Suppressor macrophage (primary cell): ENCODE measurements at places on chromosomes 1 and 21.

- no peak for DNase-seq
Measured at GRCh38 chr1:18936814-18937481, 19.5 kb downstream of the IFFO2 start.

- no peak for DNase-seq
Measured at GRCh38 chr1:19479351-19480120, 5.8 kb downstream of the CAPZB start.

DNA sequence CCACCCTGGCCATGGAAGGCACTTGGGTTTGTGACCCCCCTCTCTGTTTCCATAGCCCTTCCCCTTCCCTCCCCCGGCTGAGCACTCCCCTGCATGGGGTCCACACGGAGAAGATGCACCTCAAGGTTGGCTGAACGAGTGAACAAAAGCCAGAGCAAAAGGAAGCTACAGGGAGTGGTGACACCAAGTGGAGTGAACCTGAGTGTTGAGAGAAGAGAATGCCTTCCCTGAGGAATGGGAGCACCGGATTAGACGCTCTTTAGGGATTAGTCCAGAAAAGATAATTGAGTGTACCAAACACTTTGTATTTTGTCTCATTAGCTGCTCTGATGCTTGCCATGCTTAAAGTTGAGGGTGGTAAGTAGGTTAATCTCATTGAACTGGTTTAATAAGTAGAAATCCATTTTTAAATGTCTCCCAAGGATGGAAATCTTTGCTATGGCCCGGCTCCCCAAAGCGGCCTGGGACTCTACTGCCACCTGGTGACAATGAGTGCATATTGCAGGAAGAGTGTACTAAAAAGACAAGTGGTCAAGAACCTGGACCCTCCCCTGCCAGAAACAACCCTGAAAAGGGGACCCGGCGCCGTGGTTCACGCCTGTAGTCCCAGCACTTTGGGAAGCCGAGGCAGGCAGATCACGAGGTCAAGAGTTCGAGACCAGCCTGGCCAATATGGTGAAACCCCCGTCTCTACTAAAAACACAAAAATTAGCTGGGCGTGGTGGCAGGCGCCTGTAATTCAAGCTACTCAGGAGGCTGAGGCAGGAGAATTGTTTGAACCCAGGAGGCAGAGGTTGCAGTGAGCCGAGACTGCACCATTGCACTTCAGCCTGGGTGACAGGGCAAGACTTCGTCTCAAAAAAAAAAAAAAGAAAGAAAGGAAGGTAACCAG is 150.6 kb upstream of the ZC3H12A start:
- DNase-seq: peak; percentile 60

- no peak for DNase-seq
Measured at GRCh38 chr1:159296706-159297375, 5.3 kb upstream of the FCER1A start.

- no peak for DNase-seq
Measured at GRCh38 chr1:27886353-27886679, 14.0 kb downstream of the THEMIS2 start.

DNA sequence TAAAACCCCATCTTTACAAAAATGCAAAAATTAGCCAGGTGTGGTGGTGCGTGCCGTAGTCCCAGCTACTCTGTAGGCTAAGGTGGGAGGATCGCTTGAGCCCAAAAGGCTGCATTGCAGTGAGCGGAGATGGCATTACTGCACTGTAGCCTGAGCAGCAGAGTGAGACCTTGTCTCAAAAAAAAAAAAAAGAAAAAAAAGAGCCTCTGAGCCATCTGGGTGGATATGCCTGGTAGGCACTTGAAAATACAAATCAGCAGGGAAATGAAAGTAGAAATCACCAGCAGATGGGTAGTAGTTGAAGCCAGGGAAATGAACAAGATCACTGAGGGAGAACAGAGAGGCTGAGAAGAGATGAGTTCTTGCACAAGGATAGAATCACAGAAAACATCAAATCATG is 131.0 kb upstream of the HMCN1 start:
- DNase-seq: no peak

- peak; percentile 30 for DNase-seq
Measured at GRCh38 chr21:28604946-28605537, 387.6 kb downstream of the LTN1 start.

DNA sequence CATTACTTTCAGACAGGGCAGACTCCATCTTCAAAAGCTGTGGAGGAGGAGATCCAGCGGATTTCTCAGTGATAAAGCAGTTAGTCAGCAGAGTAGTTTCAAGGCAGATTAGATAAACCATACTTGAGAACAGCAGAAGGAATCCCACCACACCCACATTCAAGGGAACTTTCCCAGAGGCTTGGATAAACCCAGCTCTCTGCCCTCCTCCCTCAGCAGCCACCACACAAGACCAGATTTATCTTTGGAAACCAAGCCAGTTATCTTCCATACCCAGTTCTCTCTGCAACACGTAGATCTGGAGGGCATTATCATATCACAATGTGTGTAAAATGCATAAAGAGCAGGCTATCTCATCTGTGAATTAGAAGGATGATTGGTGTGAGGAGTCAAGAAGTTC is 40.2 kb downstream of the GFI1 start:
- no peak for DNase-seq

DNA sequence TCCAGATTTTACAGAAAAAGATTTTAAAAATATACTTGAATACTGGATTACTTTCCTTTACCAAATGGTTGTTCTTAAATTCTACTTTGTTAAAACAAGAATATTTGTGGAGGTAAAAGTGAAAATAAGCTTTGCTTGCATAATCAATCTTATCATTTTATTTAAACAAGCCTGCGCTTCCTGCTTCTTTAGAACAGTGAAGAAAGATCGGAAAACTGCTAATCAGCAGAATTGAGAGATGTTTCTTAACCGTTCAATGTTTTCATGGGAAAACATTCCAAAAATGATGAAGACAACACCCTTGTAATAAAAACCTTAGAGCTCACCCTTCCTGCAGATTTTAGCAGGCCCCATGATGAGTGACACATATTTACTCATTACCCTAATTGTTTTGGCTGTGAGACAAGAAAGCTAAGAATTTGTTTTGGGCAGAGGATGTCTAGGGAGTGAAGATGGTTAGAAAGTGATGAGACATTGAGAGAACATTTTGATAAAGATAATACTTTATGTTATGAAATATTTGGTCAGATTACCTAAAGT is 72.6 kb downstream of the TPR start:
- DNase-seq: no peak

- no peak for DNase-seq
Measured at GRCh38 chr1:206839857-206840256, 25.6 kb upstream of the IL20 start.

DNA sequence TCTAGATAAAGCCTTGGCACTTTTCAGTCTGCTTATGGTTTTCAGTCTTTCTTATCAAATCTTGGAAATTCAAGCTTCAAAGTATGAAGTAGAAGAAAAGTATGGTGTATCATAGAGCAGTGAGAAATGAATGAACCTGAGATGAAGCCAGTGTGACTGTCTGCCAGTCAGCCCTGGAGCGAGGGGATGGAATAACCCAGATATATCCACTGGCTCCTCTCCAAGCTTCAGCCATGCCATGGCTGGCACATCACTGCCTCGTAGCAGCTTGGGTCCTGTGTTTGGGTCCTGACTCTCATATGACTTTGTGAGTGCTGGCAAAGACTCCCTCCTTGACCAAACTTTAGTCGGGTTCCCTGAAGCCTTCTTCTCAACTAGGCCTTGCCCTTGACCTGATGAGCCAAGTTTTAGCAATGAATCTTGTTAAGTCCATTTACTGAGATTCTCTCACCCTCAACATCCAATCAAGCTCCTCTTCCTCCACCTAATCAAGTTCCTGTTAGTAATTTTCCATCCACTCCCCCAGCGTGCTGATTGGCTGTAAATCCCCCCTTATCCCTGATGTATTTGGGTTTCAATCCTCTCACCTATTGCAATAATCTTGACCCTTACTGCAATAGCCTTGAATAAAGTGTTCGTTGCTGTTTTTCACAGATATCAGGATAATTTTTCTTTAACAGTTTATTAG is 62.5 kb upstream of the PRDX6 start:
- no peak for DNase-seq

- DNase-seq: no peak
Measured at GRCh38 chr21:33359446-33359845, 34.7 kb downstream of the IFNAR1 start.

DNA sequence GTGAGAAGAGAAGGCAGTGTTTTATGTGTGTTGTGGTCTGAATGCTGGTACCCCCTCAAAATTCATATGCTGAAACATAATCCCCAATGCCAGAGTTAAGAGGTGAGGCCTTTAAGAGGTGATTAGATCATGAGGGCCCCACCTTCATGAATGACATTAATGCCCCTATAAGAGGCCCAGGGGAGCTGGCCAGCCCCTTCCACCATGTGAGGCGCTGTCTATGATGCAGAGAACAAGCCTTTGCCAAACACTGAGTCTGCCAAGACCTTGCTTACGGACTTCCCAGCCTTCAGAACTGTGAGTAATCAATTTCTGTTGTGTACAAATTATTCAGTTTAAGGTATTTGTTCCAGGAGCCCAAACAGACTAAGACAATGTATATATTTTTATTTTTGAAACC is 20.2 kb downstream of the CAPZB start:
- DNase-seq: no peak

GRCh38 chr1:30048905-30049304 is 674.5 kb downstream of the MATN1 start:
- DNase-seq: no peak

DNA sequence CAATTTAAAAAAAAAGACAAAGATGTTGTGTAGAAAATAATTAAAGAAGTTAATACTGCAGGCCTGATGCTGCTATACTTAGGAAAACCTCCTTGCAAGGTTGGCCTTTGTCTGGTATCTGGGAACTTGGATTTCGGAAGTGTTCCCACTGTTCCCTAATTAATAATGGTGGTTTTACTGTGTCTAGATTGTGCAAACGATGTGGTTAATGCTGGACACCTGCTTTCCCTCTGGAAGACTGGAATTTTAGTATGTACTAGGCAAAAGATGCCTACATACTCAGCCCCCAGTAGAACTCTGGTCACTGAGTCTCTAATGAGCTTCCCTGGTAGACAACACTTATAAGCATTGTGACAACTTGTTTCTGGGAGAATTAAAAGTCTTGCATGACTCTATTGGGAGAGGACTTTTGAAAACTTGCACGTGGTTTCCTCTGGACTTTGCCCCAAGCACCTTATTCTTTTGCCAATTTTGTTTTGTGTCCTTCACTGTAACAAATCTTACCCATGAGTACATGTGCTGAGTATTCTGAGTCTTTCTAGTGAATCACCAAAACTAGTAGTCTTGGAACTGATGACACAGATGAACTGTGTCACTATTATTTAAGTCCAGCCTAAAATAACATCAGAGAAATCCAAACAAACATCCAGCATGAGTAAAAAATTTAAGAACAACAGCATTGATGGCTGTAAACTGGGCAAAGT is 40.4 kb downstream of the LIN9 start:
- no peak for DNase-seq

DNA sequence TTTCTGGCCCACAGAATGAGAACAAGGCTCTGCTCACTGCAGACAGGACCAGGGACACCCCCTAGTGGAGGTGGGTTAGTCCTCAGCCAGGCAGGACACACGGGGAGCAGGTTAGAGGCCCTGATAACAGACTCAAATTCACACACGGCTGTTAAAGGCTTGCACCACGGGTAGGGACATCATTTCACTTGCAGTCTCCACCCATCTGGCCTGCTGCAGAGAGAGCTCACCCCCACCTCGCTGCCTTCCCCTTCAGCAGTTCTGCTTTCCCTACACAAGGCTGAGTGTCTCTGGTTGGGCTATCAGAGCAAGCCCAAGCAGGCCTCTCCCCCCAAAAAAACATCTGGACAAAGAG is 20.6 kb downstream of the MEF2D start:
- peak; percentile 85 for DNase-seq

DNA sequence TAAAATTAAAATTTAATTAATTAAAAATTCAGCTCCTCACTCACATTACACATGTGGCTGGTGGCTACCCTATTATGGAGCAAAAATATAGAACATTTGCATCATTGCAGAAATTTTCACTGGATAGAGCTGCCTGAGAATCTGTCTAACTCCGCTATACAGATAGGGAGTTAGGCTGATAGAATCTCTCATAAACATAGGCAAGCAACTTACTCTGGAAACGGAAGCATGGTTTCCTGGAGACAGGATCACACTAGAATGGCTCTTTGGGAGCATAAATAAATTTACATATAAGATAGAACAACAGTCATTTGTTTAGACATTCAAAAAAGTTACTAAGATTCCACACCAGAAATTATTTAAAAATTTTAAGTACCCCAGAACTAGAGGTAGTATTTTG is 12.2 kb upstream of the LAMC2 start:
- DNase-seq: no peak

- no peak for DNase-seq
Measured at GRCh38 chr21:8988696-8989095, 1532.7 kb upstream of the TPTE start.

DNA sequence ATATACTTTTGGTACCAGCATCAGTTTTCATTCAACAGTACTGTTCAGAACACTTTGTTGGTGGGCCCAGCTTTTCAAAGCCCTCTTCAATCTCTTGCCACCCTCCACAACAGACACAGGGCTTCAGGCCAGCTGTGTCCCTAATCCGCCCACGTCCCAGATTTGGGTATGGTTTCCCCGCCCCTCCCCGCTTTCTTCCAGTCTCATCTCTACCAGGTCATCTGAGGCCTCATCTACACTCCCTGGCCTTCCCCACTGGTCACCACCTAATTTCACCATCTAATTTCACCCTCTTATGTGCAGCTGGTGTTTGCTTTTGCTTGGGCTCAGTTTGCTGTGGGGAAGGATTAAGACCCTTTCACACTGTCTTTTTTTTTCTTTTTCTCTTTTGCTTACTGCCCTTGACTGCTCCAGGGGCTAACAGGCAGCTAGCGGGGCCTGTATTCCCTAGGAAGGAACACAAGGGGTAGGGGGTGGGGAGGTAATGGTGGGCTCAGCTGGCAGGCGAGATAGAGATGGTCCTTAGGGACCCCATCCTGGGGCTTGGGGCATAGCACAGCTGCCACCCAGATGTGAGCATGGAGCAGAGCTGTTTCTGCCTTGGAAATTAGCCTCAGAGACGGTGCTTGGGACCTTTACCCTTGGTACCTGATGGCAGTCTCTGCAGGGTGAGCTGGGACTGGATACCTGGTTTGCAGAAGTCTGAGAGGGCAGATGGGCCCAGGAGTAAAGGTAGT is 3.8 kb upstream of the EPB41 start:
- DNase-seq: no peak
